ENCODE measurements at places on chromosomes 3 and 15.

GRCh38 chr15:27070841-27071240 is 99.9 kb downstream of the GABRG3 start:
- no peak for DNase-seq

- no peak for DNase-seq
Measured at GRCh38 chr3:167872941-167873340, 137.4 kb downstream of the SERPINI1 start.

- DNase-seq: peak; percentile 48
Measured at GRCh38 chr15:40928821-40929659, at the start of gene DLL4. DLL4 (plus strand) TSS chr15:40929340; CDS start chr15:40929669, 329 bp downstream.

DNA sequence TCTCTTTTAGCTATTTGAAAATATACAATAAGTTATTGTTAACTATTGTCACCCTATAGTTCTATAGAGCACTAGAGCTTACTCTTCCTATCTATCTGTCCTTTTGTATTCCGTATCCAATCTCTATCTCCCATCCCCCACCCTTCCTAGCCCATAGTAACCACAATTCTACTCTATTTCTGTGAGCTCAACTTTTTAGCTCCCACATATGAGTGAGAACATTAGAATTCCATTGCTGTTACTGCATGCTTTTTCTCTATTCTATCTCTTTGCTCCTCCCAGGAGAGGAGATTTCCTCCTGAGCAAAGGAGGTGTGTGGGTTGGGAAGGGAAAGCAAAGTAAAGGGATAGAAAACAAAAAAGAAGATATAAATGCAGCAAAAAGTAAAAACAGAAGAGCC is 105.6 kb upstream of the SLC4A7 start:
- DNase-seq: no peak

DNA sequence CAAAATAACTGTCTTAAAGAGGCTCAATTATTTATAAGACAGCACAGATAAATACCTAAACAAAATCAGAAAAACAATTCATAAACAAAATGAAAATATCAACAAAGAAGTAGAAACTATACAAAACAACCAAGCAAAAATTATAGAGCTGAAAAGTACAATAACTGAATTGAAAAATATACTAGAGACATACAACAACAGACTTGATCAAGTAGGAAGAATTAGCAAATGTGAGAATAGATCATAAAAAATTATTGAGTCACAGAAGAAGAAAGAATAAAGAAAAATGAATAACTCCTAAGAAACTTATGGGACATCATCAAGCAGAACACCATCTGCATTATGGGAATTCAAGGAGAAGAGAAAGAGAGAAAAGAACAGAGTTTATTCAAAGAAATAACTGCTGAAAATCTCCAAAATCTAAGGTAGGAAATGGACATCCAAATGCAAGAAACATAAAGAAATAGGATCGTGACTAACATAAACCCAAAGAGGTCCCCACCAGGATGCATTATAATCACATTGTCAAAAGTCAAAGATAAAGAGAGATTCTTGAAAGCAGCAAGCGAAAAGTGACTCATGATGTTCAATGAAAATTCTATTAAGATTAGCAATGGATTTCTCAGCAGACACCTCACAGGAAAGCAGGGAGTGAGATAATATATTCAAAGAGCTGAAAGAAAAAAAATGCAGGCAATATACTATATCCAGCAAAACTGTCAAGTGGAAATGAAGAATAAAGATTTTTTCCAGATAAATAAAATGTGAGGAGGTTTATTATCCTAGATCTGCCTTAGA is 85.9 kb downstream of the DCLK3 start:
- no peak for DNase-seq

GRCh38 chr3:97636465-97636864 is 128.1 kb upstream of the ARL6 start:
- DNase-seq: no peak

DNA sequence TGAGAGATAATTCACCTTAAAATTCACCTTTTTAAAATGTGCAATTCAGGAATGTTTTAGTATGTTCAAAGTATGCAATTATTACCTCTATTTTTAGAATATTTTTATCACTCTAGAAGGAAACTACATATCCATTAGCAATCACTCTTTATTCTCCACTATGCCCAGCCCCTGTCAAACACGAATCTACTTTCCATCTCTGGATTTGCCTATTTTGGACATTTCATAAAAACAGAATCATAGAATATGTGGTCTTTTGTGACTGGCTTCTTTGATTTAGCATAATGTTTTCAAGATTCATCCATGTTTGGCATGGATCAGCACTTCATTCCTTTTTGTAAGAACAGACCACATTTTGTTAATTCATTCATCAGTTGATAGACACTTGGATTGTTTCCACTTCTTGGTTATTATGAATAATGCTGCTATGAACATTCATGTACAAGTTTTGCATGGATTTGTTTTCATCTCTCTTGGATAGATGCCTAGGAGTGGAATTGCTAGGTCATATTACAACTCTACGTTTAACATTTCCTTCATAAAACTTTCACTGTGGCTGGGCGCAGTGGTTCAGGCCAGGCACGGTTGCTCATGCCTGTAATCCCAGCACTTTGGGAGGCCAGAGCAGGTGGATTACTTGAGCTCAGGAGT is 12.7 kb downstream of the HMCES start:
- DNase-seq: no peak

DNA sequence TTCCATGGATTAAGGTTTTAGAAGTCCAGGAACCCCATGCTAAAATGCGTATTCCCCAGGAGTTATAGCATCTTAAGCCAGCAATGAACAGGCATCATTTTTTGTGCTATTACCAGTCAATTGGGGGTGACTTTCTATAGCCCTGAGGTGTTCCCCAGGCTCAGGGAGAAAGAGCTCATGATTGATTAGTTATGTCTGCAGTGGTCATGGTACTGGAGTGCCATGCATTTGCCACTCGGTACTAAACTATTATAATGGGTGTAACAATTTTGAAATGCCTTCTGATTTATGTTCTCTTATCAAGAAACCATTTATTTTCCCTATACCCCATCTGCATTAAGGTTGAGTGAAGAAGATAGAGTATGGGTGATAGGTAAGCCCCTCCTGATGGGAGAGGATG is 11.9 kb downstream of the LRRC31 start:
- DNase-seq: no peak

- DNase-seq: peak; percentile 86
Measured at GRCh38 chr15:88623061-88623460, 1.9 kb downstream of the AEN start.

DNA sequence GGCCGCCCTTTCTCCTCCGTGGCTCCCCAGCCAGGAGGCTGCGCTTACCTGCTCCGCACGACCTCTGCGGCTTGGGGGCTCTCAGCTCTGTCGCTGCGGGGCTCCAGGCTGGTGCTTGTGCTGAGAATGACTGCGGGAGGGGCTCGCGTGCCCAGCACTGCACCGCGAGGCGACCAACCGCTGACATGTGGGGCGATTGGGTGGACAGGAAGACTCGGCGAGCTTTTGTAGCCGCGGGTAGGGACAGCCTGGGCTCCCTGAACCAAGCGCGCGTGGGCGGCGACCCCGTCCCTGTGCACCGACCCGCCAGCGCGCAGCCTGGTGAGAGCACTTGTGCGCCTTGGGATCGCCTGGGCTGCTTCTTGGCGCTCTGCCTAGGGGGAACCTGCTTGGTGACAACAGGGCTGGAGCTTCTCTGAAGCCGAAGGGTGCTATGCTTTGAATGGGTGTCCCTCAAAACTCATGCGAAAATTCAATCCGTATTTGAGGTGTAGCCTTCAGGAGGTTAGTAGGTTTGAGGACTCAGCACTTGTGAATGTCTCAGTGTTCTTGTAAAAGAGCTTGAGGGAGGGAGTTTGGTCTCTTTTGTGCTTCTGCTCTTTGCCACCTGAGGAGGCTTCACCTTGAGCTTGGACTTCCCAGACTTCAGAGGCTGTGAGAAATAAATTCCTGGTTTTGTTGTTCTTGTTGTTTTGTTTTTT is 50.4 kb downstream of the IL12A start:
- DNase-seq: no peak

DNA sequence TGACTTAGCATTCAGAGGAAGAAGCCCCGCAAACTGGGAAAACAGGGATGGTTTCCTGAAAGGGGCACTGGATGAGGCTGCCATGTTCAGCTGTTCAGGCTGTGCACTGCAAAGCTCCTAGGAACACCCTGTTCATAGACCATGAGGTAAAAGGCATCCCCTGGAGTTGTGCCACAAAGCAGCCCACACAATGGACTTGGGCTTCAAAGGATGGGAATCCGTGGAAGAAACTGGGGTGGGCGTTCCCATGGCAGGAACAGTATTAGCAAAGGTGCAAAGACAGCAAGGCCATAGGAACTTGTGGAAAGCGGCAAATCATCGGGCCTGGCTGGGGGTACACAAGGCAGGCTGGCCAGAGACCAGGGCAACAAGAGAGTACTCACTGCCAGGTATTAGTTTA is 8.9 kb downstream of the OXTR start:
- DNase-seq: no peak

DNA sequence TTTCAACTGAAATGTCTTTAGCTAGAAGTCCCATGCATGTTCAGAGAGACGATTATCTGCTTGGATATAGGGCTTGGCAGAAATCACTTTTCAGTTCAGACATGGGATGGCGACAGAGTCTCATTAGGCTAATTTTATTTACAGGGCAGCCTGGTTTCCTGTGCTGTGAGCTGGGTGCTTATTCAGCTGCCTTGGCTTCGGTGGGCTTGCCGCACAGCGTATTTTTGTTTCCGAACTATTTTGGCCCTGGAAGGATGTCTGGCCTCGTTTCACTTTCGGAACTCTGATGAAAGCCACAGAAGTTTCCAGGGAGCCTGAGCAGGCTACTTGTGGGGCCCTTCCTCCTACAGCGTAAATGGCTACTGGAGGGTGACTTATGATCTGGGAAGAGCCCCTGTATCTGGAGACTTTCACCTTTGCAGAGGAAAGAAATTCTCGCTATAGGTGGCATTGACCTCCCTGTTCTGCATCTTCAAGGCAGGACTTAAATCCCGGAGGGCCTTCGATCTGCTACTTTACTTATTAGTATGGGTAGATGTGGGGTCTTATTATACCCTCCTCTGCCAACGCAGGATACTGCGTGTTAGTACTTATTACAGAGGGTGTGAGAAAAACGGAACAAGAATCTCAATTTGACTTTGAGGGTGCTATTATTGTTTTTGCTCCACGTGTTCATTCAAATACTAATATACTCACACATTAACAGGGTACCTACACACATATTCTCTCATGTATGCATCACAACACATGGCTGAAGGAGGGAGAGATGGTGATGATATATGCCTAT is 364.0 kb upstream of the RBMS3 start:
- DNase-seq: no peak
